ENCODE measurements at places on chromosomes 16 and 17. TPM values are rescaled to one million over a fixed set of nuclear protein-coding genes. Genes with fewer than 3 reads are reported as not detected.

Gene LIMD2
- total RNA-seq, result 29.6 TPM

Gene XYLT1
- 13.1 TPM for total RNA-seq

Gene CRHR1
- total RNA-seq, result not detected

DNA sequence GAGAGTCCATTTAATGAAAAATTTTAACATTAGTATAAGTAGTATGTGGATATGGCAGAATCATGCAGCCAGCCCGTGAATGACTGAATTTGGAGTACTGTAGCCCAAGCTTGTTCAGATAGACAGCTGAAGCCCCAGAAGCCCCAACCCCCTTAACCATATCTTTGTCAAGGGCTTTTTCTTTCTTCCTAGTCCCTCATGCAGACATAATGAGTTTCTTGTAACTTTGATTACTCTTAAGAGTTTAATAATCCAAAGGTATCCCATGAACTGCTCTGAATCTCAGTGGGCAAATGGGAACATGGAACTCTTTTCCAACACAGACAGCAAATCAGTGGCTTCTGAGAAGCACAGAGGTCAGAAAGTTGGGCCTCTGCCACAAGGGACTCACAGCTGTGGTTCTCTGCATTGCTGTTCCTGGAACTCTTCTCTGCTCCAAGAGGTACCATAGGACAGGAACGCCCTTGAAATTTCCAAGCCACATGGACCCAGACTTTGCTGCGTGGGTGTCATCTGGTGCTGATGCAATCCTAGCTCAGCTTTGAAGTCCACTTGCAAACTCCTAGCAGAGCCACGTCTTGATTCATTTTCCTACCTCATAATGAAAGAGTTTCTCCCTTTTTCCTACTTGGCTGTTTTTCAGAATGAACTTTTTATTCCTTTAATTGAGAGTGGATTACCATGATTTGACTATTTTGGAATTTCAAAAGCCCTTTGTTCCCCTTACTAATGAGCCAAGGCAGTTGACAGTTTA, 18.1 kb downstream of the LYRM1 start:
- DNase-seq, result no peak

GRCh38 chr16:58732545-58733247, 1.4 kb downstream of the GOT2 start:
- no peak for DNase-seq

GRCh38 chr17:1047879-1048470, 51.0 kb downstream of the TIMM22 start:
- no peak for DNase-seq

DNA sequence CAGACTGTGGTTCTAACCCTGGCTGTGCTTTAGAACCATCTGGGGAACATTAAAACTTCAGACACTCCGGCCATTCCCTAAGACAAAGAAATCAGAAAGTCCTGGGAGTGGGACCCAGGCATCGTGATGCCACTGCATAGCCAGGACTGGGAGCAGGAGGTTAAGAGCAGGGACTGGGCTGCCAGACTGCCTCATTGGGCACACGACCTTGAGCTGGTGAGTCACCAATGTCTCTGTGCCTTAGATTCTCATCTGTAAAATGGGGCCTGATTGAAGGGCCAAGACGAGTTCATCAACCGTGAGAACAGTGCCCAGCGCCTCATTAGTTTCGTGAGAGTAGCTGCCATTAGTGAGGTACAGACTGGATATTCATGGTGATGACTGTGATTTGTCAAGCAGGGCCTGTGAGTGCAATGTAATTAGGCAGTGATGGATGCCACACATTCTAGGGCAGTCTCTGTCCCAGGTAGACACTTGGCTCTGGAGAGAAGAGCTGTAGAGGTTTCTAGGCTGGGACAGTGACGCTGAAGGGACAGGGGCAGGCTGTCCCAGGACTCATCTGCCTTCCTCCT, 196.8 kb downstream of the NTN1 start:
- DNase-seq, result no peak

DNA sequence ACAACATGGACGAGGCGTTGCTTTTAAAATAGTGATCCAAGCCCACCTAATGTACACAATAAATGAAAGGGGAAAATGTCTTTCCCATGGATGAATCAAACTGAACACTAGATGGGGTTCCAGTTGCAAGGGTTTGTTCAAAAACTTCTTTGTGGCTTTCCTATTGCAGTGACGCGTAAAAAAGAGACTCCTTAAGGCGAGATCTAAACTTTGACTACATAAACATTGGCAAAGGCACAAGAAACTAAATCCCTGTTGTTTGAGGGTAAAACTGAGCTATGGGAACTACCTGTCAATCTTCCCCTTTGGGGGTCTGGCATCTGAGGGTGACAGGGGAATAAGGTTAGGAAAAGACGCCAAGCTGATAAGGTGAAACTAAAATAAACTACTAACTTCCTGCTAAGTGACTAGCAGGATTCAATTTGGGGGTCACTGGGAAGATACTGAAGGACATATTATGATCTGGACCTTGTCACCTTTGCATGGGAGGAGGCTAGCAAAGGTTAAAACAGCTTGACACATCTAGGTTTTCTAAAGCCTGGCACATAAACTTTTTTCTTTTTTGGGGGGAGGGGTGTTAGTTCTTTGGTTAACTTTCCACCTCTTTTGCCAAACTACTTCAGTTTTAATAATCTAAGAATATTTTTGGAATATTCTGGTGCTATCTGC, 4.7 kb downstream of the SALL1 start:
- no peak for DNase-seq

- no peak for DNase-seq
These were observed 652 bp downstream of the PRAC2 start for GRCh38 chr17:48723423-48724250.
